Inflammatory macrophage treated with lipopolysaccharide for 4 hours (primary cell): ENCODE measurements at places on chromosomes 5 and 9.
A peak's percentile ranks its signal among the peaks of the same experiment; 100 is the strongest.

DNA sequence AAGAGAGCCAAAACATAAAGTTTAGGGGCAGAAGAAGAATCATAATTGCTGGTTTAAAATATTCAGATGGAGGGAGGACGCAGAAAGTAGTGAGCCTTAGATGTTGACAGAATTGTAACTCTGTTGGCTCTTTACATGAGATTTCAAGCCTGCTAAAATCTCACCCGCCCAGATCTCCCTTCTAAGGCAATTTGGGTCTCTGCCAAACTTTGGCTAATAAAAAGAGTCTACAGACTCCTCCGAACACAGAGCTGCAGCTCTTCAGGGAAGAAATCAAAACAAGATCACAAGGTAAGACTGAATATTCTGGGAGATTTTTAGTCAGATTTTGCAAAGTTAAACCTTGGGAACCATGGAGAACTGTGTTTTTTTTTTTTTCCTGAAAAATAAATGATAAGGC lies at the start of gene IL33:
TSS of gene IL33 (plus strand) at position 246 of the 400 bp plus-strand sequence. CDS start 25,888 bp downstream, outside the sequence.
- no peak for DNase-seq

GRCh38 chr5:103561685-103562452 lies 720 bp downstream of the NUDT12 start:
- peak; percentile 3 for DNase-seq

DNA sequence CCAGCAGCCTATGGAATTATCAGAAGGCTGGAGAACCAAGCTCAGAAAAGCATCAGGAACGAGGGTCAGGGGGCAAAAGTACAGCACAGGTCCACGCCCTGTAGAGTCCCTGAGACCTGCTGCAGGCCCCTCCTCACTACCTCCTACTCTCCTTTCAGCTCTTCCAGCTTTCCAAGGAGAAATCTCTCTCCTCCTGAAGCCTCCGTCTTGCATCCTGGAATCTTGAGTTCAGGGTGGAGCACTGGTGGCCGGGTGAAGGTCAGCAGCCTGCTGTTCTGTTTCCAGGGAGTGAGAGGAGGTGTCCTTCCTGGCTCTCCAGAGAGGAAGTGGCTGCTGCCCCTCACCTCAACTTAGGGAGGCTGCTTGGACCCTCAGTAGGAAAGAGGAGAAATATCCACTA lies 342.3 kb downstream of the ZSWIM6 start:
- DNase-seq, result no peak

DNA sequence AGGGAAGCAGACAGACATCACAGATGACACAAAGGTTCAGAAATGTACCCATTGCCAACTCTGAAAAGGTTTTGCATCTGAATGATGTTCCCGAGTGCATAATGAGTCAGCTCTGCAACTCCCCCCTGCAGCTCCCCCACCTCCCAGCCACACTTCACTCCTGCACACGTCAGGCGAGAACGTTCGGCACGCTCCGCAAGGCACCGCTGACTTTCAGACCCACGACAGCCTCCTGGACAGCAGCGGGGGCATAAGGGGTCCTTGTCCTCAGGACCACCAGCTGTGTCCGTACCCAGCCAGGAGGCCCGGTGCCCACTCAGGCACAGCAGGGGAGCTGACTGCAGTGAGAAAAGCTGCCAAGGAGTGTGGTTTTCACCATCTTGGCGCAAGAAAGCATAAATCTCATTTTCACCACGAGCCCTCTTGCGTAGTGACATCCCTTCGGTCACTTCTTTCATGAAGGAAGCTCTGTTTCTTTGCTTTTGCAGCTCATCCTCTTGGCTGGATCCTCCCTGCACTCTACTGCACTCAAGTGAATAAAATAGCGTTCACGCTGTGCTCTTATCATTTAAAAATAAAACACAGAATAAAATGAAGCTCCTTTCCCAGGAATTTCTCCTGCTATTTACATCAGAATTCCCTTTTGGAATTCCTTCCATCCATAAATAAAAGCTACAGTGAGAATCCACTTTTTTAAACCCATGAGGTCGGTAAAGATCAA lies 9.9 kb downstream of the GFPT2 start:
- DNase-seq, result no peak

- DNase-seq, result peak; percentile 75
Measured at GRCh38 chr5:123132316-123132715, 43.3 kb downstream of the PRDM6 start.

GRCh38 chr5:17989567-17990563 lies 355.6 kb downstream of the TAF11L14 start:
- no peak for DNase-seq

DNA sequence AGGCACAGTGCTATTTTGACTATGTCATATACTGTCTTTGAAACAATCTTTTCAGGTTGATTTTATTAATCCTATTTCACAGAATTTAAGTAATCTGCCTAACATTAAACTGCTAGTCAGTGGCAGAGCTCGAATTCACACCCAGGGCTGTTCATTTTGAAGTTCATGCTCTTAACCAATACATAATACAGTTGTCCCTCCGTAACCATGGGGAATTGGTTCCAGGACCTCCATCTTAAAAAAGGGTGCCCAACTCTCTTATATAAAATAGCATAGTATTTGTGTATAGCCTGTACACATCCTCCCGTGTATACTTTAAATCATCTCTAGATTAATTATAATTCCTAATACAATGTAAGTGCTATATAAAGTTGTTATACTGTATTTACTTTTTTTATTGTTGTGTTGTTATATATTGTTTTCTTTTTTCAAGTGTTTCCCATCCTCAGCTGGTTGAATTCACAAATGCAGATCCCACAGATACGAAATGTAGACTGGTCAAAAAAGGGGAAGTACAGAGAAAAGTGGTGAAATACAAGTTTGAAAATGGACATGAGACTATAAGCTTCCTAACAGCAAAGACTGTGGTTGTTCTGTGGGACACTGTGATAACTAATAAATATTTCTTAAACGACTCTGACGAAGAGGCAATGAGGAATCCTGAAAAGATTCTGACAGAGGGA lies 18.3 kb downstream of the RFX3 start:
- peak; percentile 86 for DNase-seq

GRCh38 chr5:29193972-29194371 lies 1999.5 kb upstream of the CDH6 start:
- no peak for DNase-seq

DNA sequence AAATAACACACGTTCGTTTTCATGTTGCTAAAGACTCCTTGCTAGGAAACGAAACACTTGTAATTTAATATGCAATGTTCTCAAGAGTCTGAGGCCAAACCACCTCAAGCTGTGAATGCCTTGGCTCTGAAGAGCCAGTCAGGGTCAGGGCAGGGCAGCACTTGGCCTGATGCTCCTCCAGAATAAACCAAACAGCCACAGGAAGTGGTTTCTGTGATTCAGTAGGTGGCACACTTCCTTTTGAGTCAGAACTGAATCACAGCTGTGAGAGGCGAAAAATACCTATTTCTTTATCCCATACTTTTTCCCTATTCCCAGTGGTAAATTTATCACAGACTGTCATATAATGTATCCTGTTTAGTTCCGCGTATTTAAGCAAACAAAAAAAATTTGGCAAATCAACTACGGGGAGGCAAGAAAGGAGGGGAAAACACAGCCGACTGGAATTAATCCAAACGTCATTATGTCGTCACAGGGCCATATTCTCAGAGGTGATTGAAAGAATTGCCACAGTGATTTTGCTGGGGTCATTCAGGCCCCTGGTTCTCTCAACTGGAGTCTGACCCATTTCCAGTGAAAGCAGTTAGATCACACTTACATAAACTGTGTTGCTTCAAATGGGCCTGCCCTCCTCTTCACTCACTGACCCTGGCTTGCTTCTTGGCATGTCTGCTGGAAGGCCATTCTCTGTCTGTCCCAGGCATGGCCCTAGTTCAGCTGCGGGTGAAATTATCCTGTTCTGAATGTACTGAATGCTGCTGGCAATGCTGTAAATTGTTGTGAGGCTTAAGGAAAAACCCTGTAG lies 71.2 kb downstream of the ARRDC3 start:
- DNase-seq, result peak; percentile 94

DNA sequence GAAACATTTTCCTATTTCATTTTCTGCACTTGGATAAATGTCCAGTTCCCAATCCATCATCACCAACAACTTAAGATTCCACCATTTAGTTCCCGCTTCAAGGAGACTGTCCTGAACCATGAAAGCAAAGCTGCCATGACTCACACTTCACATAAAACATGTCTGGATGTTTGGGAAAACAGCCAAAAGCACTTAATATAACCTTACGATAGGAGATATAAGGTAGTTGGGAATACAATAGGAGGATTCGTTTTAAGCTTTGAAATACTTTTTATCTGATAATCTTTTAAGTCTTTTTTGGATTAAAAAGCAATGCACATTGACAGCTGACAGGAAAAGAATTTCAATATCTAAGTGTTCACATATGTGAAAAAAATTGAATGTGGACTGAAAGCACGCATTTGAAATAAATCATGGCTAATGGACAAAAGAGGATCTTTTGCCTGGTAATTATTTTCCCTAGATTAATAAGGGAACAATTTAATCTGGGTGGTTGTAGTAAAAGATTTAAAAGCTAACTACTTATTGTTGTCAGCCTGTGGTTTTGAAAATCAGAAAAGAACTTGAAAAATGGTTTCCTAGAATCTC lies 17.3 kb upstream of the TGFBI start:
- no peak for DNase-seq

- no peak for DNase-seq
Measured at GRCh38 chr9:136942112-136942880, 2.2 kb downstream of the FBXW5 start.

GRCh38 chr5:123879071-123879470 lies 367.1 kb downstream of the CSNK1G3 start:
- no peak for DNase-seq
